Caco-2 (cell line): ENCODE measurements at places on chromosomes 7 and 10.

DNA sequence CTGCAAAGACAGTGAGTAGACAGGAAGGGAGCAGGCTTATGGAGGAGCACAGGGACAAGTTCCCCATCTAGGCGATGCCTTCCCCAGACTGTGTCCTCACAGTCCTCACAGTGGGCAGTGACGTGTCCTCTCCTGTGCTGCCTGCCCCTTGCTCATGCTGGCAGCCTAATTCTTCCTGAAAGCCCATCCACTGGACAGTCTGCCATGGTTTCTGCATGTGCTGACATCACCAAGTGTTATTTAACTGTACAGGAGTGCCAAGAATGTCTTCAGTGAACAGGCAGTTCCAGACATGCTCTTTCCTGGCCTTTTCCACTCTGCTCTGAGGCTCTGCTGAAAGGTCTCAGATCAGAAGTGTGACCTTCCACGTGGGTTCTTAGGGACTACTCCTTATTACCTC lies 54.1 kb downstream of the ZNF248 start:
- DNase-seq, result no peak

DNA sequence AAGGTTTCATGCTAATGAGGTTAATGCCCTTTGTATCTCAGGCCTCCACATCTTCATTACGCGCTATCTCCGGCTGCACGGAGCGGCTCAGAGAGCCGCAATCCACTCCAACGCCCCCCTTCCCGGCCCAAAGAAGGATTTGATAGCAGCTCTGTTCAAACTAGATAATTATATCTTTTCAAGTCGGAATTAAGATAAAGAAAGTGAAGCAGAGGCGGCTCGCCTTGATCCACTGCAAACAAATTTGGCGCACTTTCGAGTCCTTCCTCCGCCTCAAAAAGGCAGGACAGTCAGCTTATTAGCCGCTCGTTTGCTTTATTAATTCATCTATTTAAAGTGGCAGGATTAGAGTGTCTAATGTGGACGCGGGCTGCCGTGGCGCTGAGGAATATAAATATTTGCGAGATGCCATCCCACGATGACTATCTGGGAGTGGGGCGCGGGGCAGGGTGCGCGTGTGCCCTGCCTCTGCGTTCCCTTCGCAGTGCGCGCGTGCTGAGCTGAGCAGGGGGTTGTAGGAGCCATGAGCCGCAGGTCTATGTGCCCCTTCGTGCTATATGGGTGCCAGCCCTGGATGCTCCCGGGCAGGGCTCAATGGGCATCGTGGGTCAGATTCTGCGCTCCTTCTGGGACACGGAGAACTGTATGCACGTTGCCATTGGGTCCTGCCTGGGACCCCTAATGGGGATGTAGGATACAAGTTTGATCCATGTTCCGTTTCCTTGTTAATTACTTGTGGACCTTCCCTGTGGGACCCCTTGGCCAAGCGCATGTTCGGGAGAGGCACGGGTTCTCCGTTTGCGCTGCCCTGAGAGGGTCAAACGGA lies 9.0 kb downstream of the EMX2 start:
- no peak for DNase-seq

- no peak for DNase-seq
These were observed 8.7 kb downstream of the HUS1 start for GRCh38 chr7:47970761-47971160.

- no peak for DNase-seq
These were observed 19.7 kb upstream of the CCSER2 start for GRCh38 chr10:84308481-84309304.

DNA sequence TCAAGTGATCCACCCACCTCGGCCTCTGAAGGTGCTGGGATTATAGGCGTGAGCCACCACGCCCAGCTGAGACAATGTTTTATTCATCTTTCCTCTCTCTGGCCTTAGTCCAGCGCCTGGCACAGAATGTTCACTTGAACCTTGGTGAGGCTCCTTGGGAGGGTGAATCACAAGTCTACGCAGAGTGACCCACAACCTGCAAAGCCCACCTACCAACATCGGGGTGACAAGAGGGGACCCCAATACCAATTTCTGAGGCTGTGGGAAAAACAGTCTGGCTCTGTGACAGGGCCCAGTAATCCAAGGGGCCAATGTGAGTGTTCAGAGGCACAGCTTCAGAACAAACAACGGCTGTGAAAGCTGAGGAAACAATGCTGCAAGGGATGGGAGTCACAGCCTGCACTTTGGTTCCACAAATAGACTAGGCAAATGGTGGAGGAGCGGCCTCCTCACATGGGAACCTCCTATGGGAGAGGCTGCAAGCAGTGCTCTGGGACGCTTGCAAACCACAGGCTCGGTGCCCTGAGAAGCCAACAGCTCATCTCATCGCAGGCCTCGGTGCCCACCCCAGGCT lies 5.6 kb upstream of the MALSU1 start:
- DNase-seq, result peak; percentile 21

- DNase-seq, result no peak
These were observed 62.2 kb downstream of the CNOT4 start for GRCh38 chr7:135447748-135448147.

DNA sequence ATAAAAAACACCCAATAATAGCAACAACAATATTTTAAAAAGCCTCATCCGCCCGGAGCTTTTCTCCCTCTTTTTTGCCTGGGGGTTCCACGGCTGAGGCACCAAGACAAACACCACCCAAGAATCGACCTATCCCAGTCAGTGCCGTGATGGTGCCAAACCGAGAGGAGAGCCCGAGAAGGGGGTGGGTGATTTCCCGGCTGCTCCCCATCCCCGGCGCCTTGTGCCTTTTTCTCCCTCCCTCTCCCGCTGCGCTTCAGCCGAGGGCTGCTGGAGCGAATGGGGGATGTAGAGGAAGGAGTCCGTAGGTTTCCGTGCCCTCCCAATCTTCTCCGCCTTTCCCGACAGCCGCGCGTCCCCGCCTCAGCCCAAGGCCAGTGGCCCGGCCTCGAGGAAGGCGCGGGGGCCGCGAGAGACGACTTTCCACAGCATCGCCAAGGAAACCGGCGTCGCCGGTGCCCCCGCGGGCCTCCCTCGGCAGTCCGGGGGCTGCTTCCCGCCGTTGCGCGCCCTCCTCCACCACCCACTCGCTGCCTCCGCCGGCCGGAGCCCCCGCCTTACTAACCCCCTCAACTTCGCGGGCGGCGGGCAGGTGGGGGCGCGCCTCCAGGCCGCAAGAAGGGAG lies 1.3 kb downstream of the EGR2 start:
- DNase-seq, result no peak

DNA sequence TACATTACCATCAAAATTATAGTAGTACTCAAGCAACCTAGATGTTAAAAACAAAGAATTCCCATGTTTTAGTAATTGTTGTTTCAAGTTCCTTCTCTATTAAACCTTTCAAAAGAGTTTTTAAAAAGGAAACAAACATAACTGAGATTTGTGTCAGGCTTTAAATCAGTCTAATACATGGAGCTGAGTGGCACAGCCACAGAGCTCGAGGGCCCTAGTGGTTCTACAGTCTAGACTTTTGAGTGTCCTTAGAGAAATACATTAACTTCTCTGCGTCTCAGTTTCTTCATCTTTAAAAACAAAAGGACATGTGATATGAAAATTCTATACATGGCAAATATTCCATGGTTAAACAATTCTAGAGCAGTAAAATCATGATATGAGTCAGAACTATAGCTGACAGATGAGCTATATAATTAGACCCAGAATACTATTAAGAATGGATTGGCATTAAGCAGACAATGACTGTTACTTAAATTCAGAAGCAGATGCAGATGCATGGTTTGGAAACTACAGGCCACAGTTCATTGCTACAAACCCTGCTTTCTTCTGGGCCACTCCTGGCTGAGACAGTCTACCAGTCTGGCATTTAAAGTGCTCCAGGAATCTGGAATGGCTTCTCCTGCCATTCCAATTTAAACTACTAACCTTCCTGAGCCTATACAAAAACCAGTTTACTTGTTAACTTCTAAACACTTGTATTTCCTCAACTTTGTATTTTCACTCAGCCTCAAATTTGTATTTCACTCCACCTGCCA lies 77.4 kb downstream of the EPC1 start:
- DNase-seq, result no peak
